RWPE2 (cell line): ENCODE measurements at places on chromosomes 1 and 21.

DNA sequence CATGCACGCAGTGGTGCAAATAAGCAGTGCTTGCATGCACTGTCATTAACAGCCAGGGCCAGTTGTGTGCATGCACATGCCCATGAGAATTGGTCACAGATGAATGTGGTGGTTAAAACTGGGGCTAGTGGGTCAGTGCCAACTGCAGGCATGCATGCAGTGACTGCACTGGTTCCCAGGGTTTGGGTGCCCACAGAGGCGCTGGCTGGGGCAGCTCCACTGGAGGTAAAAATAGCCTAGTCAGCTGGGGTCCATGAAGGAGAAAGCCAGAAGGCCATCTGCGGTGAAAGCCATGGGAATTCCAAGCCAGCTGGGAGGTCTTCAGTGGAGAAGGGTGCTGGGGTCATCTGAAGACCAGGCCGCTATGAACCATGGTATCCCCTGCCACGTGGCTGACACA, 70.2 kb downstream of the SLC5A9 start:
- DNase-seq = no peak

GRCh38 chr1:151377150-151377884, 4.8 kb upstream of the SELENBP1 start:
- DNase-seq = no peak

DNA sequence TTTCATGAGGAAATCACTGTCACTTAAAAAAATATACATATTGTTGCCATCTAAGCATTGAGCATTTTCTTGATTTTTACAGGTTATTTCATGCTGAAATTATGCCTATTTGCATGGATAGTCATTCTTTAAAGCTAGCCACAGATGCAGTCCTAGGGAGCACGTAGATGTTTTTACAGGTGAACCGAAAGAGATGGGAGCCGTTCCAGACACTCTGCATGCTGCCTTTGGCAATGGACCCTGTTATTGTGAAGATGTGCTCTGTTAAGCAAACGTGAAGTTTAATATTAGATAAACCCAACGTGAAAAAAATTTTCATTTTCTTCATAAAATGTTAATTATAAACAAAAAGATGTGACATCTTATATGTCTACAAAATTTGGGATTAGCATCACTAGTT, 7.1 kb downstream of the PROX1 start:
- no peak for DNase-seq

DNA sequence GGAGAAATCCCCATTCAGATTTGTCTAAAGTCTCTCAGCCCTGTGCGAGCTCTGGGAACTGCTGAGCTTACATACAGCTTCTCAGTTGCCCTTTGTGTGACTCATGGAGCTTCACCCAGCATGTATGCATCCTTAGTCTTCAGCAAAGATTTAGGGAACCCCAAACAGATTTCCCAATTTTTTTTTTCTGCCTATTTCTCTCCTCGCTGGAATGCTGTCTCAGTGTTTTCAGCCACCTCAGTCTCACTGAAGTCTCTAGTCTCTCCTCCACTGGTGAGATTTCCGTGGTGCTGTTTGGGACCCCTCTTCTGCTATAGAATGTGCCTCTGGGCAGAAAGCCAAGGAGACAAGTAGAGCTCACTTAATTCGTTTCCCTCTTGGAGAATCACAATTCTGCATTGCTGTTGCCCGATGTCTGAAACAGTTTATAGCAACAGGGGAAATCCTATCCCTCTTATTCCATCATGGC, 28.1 kb upstream of the TXLNA start:
- DNase-seq = no peak

DNA sequence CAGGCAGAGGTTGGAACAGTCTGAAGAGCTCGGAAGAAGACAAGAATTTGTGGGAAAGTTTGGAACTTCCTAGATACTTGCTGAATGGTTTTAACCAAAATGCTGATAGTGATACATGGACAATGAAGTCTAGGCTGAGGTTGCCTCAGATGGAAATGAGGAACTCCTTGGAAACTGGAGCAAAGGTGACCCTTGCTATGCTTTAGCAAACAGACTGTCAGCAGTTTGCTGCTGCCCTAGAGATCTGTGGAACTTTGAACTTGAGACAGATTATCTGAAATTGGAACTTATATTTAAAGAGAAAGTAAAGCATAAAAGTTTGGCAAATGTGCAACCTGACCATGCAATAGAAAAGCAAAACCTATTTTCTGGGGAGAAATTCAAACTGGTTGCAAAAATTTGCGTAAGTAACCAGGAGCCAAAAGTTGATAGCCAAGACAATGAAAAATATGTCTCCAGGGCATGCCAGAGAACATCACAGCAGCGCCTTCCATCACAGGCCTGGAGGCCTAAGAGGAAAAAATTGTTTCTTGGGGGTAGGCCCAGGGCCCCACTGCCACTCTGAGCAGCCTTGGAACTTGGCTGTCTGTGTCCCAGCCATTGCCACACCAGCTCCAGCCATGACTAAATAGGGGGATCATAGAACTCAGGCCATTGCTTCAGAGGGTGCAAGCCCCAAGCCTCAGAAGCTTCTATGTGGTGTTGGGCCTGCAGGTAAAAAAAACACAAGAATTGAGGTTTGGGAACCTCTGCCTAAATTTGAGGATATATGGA, 675.3 kb downstream of the LTN1 start:
- DNase-seq = no peak

GRCh38 chr21:29436143-29436542, 137.4 kb downstream of the BACH1 start:
- no peak for DNase-seq

DNA sequence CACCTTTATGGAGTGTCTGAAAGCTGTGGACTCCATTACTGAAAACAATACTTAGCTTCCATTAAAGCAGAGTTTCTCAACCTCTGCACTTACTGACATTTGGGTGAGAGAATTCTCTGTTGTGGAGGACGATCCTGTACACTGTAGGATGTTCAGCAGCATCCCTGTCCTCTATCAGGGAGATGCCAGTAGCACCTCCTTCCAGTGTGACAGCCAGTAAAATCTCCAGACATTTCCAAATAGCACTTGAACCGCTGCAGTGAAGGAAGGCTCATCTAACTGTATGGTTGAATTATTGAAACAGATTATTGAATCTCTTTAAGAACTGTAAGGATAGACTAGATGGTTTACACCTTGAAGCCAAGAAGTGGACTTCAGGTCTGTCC, 3.1 kb downstream of the PRDM2 start:
- no peak for DNase-seq

DNA sequence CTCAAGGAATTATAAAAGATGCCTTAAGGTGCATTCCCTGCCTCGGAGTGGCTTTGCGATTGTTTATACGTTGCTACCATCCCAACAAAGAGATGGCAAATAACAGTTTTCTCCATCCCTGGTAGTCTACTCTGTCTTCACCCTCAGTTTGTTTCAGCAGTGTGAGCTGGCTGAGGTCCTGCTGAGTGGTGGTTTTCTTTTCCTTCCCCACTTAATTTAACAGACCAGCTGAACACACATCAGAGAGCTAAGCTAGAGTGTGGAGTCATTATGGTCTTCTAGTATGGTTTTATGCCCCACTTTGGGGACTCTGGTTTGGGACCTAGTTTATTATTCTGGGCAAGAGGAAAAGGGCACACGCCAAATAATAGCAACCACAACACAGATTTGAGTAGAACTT, 2.2 kb downstream of the PIGV start:
- DNase-seq = no peak

- no peak for DNase-seq
Measured at GRCh38 chr1:48530727-48531351, 58.8 kb upstream of the SPATA6 start.

- no peak for DNase-seq
Measured at GRCh38 chr1:241972703-241973369, 15.3 kb downstream of the BECN2 start.

DNA sequence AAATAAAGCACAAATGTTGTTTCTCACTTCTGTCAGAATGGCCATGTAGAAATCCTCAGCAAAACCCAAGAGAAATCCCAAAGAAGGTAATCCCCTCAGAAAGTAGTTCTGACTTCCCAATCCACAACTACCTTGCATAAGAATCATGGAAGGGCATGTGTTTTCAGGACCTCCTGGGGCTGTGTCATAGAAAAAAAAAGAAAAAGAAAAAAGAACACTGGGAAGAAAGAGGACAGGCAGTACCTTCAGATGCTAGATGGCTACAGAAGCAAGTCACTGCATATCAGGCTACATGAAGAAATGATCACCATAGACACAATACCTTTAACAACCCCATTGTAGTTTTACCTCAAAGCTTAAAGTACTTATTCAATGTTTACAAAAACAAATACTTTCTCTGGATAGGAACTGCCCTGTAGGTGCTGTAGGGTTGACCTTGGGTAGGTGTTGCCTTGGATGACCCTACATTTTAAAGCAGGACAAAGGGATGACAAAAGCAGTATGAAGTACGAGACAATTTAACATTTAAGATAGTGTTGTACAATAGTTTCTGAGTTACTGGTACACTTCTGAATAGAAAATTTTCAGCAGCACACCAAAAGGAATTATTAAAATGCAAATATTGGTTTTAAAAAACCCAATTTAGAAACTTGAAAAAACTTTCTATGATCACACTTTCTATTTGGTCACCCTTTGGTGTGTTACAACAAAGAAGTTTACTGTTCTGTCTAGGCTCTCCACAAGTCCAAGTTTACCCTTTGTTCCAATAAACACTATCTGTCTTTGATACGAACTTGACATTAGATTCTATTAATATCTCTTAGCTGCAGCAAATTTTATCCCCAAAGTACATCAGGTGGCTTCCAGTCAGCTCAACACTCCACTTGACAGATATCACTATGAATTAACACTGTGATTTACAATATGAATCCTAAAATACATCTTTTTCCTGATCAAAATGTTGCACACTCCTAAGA, 5.0 kb downstream of the TRIT1 start:
- DNase-seq = no peak

- DNase-seq = no peak
Measured at GRCh38 chr1:30366199-30366598, 357.2 kb downstream of the MATN1 start.

GRCh38 chr1:170068923-170069322, 5.6 kb downstream of the KIFAP3 start:
- no peak for DNase-seq

DNA sequence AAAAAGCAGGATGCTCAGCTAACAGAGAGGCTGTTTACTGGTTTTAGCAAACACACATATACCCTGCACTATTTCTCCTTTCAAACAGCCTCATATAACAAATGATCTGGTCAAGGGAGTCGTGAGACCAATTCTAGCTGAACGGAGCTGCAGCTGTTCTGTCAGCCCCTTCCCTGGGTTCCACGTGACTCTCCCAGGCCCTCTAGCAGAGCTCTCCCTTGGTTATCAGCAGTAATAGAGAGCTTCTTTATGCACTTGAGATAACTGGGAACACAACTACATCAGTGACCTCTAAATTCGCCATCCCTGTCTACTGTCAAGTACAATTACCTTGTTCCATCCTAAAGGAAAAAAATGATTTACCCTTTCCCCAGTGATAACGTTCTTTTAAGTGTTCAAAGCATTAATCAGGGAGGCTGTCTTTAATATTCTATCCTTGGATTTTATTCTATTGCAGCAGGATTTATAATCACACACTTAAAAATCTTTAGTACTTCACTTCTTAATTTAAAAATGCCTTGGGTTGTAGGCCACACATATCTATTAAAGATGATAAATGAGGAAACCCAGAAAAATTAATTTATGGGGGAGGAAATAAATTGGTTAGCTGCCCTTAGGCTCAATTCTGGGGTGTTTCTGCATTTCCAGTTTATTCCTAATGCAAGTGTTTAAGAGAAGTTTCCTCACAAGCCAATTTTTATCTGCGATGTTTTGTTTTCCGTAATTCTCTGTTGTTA, 28.2 kb downstream of the PTGER3 start:
- no peak for DNase-seq

- DNase-seq = no peak
Measured at GRCh38 chr1:218865591-218865990, 308.1 kb upstream of the LYPLAL1 start.

DNA sequence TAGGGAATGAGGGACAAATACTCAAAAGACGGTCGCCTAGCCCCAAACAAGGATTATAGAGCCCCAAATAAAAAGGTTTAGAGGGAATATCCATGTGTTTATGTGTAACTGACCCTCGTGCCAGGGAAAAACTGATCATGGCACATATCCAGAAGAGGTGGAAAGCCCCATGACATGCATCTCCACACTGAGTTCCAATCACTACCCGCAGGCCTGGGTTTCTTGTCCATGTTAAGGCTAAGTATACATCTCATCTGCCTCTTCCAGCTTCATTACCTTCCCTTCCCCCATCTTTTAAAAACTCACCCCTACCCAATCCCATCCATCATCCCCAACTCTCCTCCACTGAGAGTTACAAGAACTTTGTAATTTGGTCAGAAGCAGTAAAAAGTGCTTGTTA, 15.2 kb downstream of the GADD45A start:
- no peak for DNase-seq

GRCh38 chr1:29546496-29546895, 310.2 kb downstream of the PTPRU start:
- DNase-seq = no peak

- no peak for DNase-seq
Measured at GRCh38 chr21:41321211-41321907, 4.8 kb downstream of the FAM3B start.

- DNase-seq = no peak
Measured at GRCh38 chr1:15011661-15012060, 141.9 kb upstream of the TMEM51 start.

- no peak for DNase-seq
Measured at GRCh38 chr1:60049188-60049587, 24.4 kb downstream of the C1orf87 start.

DNA sequence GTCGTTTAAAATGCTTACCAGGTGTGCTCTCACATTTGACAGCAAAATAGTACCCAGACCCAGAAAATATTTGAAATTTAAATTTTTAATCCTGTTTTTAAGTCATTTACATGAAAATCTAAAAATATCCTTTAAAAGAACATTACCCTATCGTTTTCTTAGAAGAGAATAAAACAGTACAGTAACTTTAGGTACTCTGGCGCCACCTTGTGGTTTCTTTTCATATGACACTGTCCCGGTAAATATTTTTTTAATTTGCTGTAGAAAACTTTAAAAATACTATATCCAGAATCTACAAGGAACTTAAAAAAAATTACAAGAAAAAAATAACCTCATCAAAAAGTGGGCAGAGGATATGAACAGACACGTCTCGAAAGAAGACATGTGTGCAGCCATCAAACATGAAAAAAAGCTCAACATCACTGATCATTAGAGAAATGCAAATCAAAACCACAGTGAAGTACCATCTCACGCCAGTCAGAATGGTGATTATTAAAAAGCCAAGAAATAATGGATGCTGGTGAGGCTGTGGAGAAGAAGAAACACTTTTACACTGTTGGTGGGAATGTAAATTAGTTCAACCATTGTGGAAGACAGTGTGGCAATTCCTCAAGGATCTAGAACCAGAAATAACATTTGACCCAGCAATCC, 129.2 kb downstream of the RGS21 start:
- no peak for DNase-seq

GRCh38 chr1:231563247-231563646, 34.8 kb downstream of the TSNAX start:
- no peak for DNase-seq

DNA sequence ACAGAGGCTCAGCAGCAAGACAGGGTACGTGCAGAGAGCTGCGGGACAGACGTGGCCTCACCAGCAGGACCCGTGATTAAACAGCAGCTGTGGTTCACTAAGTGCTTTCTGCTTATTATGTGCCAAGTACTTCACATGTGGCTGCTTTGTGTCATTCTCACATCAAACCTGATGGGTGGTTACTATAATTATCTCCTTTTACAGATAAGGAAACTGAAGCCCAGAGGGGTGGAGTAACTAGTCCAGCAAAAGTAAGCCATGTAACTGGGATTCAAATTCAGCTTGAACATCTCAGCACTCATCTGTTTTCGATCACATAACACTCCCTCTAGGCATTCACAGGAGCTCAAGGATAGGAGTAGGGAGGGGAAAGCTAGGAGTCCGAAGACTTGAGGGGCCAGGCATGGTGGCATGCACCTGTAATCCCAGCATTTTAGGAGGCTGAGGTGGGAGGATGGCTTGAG, 50.8 kb upstream of the CLIC4 start:
- no peak for DNase-seq
